Activated naive CD8-positive, alpha-beta T cell treated with anti-CD3 and anti-CD28 coated beads, Interleukin-2, amount 10 ng/mL, durations not matched to agents 7 days and 5 days (primary cell): ENCODE measurements at places on chromosomes 12 and 14.

DNA sequence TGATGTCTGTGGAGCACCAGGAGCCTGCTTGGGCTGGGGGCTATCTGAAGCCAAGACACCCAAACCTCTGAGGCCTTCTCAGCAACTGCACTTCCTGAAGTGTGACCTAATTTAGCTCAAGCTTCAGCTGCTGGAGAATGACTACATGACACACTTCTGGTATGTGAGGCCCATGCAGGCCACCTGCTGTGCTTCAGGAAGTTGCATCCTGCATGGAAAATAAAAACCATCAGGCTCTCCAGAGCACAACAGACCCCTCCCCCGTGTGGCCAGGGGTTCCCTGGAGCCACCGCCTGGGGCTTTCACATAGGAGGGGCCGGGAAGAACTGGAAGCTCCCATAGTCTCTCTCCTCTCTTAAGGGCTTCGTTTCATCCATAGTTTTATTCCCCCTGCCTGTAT lies 217.7 kb downstream of the SLC15A4 start:
- no peak for DNase-seq

- DNase-seq, result no peak
Observed at GRCh38 chr12:21773806-21774205, 700 bp downstream of the KCNJ8 start.

DNA sequence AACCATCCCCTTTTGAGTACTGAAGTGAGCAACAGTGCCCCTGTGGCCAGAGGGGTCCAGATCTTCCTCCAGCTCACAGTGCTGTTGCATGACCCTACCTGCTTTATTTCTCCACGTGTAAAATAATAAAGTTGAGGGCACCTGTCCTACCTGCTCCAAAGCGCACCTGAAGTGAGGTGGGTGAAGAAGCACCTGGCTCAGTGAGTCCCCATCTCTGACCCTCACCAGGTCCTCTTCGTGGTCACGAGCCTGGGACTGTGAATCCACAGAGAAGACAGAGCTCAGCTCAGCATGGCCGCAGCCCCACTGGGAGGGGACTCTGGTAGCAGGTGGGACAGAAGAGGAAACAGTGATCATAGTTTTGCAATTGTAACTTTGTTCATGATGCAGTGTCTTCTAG lies 976.7 kb upstream of the TMEM132C start:
- DNase-seq, result no peak

- DNase-seq, result no peak
Observed at GRCh38 chr12:46470975-46471374, 98.4 kb upstream of the SLC38A2 start.

- no peak for DNase-seq
Observed at GRCh38 chr12:5000204-5000603, 43.5 kb upstream of the KCNA5 start.

DNA sequence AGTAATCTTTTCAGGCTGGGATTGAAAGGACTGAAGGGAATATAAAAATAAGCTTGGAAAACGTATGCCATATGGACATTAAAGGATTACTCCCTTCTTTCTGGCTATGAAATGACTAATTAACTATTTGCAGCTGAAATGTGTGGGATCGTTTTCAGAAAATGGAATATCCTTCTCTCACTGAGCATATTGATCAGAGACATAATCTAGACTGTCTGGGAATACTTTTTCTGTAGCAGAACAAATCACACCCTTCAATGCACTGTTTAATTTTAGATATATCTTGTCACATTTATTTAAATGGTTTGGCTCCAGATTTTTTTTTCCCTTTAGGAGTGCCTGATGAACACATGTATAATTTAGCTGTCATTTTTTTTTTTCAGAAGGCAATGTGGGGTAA lies 10.8 kb upstream of the ACTR10 start:
- DNase-seq, result no peak

DNA sequence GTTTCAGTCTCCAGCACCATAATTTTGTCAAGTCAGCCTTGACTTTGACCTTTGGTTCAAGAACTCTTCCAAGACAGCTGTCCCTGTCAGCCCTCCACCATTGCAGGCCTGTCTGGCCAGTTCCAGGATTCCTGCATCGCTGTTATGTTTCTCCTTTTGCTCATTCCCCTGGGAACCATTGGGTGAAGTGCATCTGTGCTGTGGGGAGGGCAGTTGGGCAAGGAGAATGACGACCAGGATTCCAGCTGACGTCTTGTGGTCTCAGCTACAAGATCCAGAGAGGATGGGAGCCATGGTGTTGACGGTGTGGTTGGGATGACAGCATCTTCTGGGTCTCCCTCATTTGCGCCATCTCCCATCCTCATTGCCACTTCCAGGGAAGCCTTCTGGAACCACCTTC lies 45.9 kb upstream of the SLC24A4 start:
- DNase-seq, result no peak

DNA sequence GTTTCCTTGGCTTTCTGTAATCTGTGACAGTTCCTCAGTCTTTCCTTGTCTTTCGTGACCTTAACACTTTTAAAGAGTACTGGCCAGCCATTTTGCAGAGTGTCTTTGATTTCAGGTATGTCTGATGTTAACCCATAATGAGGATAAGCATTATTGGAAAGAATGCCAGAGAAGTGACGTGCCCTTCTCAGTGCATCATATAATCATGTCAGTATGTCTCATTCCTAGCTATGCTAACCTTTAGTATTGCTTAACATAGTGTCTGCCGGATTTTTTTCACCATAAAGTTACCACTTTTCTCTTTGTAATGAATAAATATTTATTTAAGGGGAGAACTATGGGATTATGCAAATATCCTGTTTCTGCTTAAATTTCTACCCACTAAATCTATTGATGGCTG lies 28.5 kb downstream of the RERG start:
- no peak for DNase-seq

- DNase-seq, result no peak
Observed at GRCh38 chr12:40565029-40565633, 127.1 kb upstream of the CNTN1 start.

DNA sequence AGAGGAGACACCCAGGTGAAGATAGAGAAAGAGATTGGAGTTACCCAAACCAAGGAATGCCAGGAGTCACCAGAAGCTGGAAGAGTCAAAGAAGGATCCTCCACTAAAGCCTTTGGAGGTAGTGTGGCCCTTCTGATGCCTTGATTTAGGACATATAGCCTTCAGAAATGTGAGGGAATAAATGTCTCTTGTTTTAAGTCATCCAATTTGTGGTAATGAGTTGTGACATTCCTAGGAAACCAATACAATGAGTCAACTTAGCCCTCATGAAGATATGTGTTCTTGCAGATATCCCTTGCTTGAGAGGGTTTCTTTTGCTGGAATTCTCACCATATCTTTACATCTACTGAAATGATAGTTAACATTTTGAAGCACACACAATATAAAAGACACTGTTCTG lies 58.8 kb downstream of the CCER1 start:
- DNase-seq, result no peak

DNA sequence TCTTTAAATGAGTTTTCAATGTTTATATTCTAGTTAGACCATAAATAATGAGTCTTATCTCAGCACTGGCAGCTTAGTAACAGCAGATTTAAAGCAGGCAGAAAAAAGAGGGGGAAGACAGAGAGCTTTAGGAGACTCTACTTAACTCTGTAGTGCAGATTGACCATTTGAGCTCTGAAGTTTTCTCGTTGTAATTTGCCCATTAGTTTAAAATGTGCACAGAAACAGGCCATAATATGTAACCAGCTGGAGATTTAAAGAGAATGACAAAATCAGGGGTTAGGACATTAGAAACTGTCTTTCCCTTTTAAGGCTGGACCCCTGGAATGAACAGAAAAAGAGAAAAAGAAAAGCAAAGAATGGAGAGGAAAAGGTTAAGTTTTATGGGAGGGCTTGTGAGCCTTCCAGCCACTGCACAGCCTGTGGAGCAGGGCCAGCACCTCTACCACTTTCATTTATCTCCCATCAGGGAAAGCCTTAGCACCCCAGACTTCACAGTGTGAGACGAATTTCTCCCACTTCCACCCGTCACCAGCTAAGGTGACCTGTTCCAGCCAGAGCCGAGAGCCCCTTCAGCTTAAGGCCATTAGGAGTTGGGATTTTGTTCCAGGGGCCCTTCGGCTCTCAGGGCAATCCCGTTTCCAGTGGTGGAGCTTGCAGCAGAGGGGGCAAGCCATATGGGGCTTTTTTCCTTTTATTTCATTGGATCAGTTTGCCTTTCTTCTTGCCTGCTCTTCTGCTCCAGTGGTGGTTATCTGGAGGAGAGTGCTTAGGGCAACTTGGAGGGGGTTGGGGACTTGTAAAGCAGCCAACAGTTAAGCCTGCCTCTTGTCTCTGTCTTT lies 8.0 kb downstream of the IL22 start:
- DNase-seq, result no peak

- no peak for DNase-seq
Observed at GRCh38 chr14:57970175-57970574, 104.3 kb upstream of the SLC35F4 start.

GRCh38 chr12:10027721-10028120 lies 2.8 kb upstream of the CLEC9A start:
- no peak for DNase-seq

DNA sequence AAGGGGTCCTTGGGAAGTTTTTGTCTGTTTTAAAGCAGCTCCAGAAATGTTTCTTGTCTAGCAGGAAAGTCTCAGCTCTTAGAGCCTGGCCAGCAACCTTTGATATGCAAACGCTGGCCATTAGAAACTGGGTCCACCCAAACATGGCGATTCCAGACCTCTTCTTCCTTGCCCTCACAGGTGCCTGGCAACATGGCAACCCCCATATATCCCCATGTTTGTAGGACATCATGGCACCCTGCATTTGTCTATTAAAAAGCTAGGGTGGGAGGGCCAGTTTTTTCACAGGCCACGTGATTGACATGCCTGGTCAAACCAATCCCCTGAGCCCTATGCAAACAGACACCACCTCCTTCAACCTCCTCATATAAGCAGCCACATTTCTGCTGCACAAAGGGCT lies 848.7 kb upstream of the FOXG1 start:
- DNase-seq, result no peak

- no peak for DNase-seq
Observed at GRCh38 chr14:100573002-100573756, 14.0 kb downstream of the BEGAIN start.

GRCh38 chr12:120674097-120674636 lies 12.8 kb upstream of the MLEC start:
- no peak for DNase-seq

DNA sequence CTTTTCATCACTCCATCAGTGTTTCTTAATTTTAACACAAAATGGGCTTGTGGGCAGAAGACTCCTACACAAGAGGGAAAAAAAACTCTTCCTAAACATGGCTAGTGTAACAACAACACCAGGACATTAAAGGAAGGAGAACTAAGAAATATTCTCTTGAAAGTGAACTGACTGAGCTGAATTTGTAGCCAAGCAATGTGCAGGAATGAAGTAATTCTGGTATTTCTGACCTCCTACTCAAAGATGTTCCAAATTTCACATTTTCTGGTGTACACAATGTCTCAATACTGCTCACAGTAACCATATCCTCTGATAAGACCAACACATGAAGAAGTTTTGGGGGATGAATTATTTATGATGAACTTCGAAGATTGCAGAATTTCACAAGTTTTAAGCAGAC lies 357.3 kb downstream of the DUSP6 start:
- DNase-seq, result no peak

DNA sequence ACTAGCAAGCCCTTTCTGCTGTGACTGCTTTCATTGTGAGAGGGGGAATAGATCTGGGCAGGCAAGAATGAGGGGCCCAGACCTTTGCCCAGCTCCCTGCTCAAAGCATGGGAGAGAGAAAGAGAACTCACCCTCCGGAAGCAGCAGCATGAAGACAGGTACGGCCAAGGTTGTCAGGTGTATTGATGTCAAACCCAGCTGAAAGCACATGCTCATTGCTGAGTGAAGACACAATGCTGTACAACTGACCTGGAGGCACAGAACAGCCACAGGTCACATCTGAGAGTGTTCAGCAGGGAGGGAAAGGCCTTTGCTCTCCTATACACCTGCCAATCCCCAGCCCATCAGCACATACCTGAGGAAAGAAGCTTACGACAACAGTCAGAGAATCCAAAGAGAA lies 5.5 kb downstream of the ANKRD52 start:
- DNase-seq, result no peak

DNA sequence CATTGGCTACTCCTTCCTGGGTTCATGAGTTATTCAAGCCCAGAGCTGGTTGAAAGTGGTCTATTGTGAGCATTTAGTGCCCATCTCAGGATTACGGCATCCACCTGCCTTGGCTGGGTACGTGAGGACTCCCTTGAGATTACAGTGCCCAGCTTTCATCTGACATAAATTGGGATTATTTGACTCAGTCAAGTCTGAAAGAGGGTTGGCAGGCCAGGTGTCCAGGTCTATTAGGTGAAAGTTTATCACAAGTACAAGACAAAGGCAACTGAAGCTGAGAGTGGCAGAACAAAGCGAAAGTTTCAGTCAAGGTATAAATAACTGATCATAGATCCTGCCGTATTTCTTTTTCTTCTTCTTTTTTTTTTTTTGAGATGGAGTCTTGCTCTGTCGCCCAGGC lies 84.6 kb upstream of the ATF7IP start:
- DNase-seq, result no peak

DNA sequence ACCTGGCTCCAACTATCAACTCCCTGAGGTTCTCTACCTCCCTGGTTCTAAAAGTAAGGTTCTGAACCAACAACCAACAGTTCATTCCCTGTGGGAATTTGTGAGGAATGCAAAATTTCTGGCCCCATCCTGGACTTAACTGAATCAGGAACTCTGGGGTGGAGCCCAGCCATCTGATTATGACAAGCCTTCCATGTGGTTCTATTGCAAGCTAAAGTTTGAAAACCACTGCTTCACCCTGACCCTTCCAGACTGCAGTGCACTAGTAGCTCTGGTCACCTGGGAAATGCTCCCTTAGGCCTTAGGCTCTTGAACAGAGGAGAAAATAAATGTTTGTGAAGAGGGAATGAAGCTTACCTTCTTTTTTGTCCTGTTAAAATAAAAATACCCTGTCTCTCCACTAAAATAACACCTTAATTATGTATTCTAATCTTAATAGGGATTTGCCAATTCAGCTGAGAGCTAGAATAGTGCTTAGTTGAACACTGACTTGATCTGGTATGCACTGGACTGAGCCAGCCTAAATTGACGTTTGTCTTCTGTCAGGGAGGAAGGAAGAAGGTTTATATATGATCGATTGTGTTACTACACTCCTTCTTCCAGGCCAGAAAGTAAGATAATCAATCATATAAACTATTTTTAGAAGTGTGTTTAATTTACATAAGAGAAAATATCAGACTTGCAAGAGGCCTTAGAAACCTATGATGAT lies 39.1 kb upstream of the DDHD1 start:
- no peak for DNase-seq

GRCh38 chr12:49632986-49633702 lies 9.8 kb downstream of the PRPF40B start:
- no peak for DNase-seq

DNA sequence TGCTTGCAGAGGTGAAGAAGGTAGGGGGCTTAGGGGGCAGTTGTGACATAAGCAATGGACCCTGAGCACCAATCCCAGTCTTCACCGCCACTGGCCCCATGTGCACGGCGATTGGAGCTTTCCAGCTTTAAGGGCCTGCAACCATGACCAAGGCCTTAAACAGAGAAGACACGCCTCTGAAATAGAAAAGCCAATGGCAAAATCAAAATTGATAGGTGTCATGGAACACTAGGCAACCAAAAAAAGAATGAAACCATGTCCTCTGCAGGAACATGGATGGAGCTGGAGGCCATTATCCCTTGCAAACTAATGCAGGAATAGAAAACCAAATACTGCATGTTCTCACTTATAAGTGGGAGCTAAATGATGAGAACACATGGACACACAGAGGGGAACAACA lies 146.3 kb downstream of the SCARB1 start:
- DNase-seq, result no peak
